ENCODE measurements at places on chromosomes 6 and 20. TPM values are rescaled to one million over a fixed set of nuclear protein-coding genes. Genes with fewer than 3 reads are reported as not detected.

DNA sequence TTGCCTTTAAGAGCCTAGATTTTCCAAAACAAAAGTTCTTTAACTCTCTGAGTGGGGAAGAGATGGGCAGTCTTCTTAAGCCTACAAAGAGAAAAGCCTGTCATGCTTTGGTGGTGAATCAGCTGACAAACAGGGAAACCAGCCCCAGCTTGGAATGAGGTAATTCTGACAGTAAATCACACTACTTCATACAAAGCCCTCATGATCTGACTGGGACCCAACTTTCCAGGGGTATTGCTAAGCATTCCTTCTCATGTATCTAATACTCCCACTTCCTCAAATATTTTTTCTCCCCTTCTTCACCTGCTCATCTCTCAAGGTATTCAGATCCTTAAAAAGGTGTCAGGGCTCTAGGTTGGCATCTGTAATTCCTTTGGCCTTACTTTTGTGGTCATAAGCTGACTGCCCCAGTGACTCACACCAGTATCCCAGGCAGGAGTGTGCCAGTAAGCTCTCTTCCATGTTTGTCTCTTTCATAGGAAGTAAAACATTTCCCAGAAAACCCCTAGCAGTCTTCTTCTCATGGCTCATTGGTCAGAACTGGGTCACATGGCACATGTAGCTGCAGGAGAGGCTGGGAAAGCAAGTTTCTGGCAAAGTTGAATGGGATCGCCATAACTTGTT is 15.0 kb upstream of the TBC1D22B start:
- no peak for DNase-seq

GRCh38 chr20:13344671-13345070 is 123.6 kb downstream of the ISM1 start:
- DNase-seq: no peak

DYNLRB1 gene
- total RNA-seq: 201 TPM

TTK gene
- 13.4 TPM for total RNA-seq

PNLDC1 gene
- 0.17 TPM for total RNA-seq
